ENCODE measurements at places on chromosomes 16 and 17.

- peak; percentile 86 for DNase-seq
These were observed 204.8 kb upstream of the CPHXL start for GRCh38 chr16:75931043-75931442.

DNA sequence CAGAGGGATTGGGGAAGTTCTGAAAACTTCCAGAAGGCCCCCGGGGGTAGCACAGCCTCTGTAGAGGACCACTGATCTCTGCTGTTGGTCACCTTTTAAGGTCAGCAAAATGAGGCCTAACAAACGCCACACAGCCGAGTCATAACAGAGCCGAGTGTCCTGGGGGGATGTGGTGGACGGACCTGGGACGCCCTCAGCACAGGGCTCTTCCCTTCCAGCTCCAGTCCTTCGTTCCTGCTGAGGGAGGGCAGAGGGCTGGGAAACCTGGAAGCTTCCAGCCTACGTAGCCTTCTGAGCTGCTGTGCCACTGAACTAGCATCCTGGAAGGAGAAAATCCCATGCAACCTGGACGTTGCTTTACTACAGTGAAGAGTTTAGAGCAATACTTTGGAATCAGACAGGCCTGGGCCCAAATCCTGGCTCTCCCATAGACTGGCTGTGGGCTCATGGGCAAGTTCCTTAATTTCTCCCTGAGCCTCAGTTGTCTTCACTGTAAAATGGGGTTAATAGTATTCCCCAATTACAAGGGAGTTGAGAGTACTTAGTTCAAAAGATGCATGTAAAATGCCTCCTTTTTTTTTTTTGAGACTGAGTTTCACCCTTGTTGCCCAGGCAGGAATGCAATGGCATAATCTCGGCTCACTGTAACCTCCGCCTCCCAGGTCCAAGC is 34.4 kb upstream of the ZCCHC14 start:
- no peak for DNase-seq

- no peak for DNase-seq
These were observed 2.1 kb upstream of the CAMKK1 start for GRCh38 chr17:3894911-3895343.

GRCh38 chr17:56149266-56150036 is 3.8 kb upstream of the ANKFN1 start:
- DNase-seq, result no peak

- no peak for DNase-seq
These were observed 13.0 kb downstream of the CAMKK1 start for GRCh38 chr17:3879591-3880417.

DNA sequence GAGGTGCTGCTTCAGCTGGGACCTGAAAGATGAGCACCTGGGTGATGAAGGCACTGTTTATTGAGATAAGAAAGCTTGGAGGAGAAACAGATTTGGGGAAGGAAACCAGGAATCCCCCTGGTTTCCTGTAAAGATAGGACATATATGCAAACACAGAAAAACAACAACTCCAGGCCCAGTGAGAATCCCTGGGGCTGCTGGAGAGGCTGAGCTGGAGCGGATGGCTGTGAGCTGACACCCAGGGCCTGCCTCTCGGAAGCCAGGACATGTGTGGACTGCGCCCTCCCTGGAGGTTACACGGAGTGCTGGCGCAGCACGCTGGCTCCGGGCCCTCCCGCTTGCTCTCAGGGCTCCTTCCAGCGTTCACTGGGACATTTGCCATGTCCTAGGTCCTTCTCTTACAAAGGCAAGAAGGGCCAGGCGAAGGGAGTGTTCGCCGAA is 57.5 kb downstream of the CYB5B start:
- peak; percentile 57 for DNase-seq

DNA sequence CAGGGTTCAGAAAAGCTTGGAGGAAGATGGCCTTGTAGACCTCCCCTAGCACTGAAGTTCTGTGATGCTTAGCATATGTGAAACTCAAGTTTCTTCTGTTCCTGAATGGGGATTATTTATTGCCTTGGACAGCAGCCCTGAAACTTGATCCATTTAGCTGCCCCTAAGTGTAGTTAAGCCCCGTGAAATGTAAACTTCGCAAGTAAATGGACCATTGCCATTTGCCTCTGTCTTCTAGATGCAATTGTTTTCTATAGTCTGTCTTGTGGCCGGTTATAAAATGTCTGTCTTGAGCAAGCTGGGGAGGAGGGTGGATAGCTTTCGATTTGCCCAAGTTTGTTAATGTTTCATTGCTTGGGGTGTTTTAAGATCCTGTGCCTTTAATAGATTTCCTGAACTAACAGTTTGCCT is 261.8 kb downstream of the CDH13 start:
- peak; percentile 82 for DNase-seq

DNA sequence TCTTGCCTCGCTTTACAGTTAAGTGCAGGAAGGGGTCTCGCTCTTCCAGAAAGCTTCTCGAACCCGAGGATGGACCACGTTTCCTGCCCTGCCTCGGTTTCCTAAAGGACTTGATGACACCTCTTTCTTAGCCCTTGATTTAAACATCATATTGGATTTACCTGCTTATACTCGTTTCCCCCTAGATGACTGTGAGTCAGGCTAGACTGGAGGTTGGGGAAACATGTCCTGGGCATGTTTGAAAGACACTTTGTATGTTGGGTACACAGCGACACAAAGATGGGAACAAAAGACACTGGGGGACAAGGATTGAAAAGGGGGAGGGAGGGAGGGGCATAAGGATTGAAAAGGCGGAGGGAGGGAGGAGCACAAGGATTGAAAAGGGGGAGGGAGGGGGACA is 30.0 kb downstream of the SDK2 start:
- no peak for DNase-seq

GRCh38 chr17:48037036-48037837 is at the start of gene COPZ2:
TSS of gene COPZ2 (minus strand) at chr17:48037797. CDS start at chr17:48037777, 20 bp downstream.
- DNase-seq, result peak; percentile 51

- DNase-seq, result peak; percentile 6
These were observed 1503.0 kb upstream of the CDH8 start for GRCh38 chr16:63539276-63539675.

DNA sequence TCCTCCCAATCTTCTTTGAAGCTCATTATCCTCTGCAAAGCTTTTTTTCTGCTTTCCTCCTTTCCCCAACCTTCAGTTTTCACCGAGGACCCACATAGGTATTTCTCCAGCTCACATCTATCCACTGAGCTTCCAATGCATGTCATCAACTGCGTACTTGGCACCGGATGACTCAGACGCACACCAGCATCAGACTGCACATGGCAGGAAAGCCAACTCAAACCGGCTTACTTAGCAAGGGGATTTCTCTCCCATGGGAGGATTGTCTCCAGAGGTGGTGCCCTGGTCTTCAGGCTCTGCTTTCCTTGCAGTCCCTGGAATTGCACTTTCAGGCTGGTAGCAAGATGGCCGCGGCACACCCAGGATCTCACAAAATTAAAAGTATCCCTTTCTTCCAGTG is 1.7 kb upstream of the AKTIP start:
- DNase-seq, result peak; percentile 59

- peak; percentile 71 for DNase-seq
These were observed 10.3 kb downstream of the ZNF18 start for GRCh38 chr17:11986942-11987329.

GRCh38 chr17:63991611-63992010 is 6.5 kb upstream of the PRR29 start:
- DNase-seq, result no peak

- DNase-seq, result no peak
These were observed 18.6 kb downstream of the TNFRSF13B start for GRCh38 chr17:16953347-16953746.

DNA sequence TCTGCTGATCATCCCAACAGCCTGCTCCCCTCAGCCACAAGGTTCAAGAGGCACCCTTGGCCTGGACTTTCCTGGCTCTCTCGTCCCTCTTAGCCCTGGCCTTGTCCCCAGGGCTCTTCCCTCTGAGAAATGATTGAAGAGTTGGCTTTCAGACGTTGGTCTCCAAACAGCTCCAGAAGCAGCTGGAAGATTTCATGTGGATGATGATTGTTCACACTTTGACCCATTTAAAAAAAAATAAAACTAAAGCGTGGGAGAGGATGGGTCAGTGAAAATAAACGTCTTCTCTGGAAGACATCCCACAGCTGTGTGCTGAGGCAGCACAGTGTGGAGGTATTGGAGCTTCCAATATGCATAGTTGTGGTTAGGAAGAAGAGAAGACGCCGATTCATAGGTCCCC is 54.7 kb upstream of the CDH11 start:
- DNase-seq, result peak; percentile 95

GRCh38 chr17:19703106-19703827 is 13.1 kb downstream of the SLC47A2 start:
- no peak for DNase-seq

DNA sequence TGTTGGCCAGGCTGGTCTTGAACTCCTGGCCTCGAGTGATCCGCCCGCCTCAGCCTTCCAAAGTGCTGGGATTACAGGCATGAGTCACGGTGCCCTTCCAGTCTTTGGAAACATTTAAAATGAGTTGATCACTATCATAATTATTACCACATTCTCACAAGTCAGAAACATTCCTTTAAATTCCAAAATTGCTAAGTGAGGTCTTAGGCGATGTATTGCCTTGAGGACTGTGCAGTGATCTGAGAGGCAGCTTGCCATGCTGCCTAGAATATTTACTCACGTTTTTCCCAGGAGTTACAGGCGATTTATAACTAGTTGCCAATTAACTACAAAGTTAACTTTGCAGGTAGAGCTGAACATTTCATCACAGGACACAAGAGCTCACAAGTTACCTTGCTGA is 5.7 kb upstream of the ATXN1L start:
- peak; percentile 7 for DNase-seq

GRCh38 chr17:63474586-63475460 is 2.0 kb upstream of the ACE start:
- DNase-seq, result no peak

DNA sequence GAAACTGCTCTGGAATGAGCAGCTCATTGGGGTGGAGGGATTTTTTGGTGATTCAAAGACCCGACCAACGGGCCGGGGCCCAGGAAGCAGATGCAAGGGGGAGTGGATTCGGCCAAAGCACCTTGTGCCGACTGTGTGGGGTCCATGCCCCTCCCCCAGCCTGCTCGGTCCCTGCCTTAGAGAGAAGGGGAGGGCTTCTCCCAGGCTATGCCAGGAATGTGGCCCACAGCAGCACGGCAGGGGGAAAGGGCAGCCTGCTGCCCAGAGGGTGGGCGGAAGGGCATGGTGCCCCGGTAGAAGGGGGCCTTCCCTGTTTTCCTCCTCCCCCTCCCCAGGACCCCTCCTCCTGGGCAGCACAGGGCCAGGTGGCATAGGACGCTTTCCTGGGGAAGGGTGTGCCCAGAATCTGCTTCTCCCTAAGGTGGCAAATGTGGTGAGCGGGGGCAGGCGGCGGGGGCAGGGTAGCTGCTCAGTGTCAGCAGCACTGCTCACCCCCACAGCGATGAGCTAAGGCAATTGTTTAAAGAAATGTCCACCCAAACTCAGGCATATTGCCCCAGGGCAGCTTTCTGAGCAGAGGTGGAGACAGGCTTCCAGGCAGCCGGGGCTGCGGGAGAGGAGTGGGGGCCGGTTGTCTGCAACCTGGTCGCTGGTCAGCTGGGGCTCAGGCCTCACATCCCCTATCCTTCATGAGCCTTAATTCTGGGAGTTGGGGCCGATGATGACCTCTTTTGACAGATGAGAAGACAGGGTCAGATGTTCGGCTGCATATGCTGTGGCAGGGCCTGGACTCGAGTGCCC is 33.9 kb upstream of the MLKL start:
- DNase-seq, result no peak

DNA sequence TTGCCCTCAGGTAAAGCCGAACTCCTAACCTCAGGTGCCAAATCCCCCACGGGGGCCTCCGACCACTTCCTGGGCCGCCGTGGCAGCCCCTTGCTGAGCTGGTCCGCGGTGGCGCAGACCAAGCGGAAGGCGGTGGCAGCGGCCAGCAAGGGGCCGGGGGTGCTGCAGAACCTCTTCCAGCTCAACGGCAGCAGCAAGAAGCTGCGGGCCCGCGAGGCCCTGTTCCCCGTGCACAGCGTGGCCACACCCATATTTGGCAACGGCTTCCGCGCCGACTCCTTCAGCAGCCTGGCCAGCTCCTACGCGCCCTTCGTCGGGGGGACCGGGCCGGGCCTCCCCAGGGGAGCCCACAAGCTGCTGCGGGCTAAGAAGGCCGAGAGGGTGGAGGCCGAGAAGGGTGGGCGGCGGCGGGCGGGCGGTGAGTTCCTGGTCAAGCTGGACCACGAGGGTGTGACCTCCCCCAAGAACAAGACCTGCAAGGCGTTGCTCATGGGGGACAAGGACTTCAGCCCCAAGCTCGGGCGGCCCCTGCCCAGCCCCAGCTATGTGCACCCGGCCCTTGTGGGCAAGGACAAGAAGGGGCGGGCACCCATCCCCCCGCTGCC is 51.6 kb downstream of the ACTG1 start:
- DNase-seq, result no peak

- no peak for DNase-seq
These were observed 398.9 kb downstream of the SHISA9 start for GRCh38 chr16:13300066-13300840.

DNA sequence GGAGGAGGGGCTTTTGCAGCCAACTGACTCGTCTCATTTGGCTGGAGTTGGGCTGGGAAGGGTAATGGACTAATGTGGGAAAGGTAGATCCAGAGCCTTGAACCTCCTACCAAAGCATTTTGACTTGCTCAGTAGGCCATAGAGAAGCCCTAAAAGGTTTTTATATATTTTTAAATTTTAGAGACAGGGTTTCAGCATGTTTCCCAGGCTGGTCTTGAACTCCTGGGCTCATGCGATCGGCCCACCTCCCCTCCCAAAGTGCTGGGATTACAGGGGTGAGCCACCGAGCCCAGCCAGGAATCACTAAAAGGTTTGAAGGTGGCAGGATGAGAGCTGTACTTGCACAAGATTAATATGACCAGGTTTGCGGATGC is 2.0 kb upstream of the PITPNC1 start:
- DNase-seq, result no peak

GRCh38 chr17:199191-199604 is 17.7 kb upstream of the DOC2B start:
- DNase-seq, result peak; percentile 3

DNA sequence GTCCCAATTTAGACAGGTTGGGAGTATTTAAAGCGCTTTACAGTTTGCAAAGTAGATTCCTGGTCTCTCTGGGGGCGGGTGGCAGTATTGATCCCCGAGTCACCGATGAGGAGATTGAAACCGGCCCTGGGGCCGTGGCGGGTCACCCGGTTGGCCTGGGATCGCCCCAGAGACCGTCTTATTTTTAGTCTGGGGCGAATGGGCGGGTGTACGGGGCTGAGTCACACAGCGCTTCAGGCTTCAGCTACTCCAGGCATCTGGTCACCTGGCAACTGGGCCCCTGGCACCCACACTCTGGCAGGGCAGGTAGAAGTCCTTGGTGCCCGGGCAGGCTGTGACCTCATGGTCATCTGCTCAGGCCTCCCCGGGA is 669 bp downstream of the MIEF2 start:
- peak; percentile 30 for DNase-seq

GRCh38 chr17:64472564-64472963 is 23.6 kb downstream of the MILR1 start:
- DNase-seq, result no peak

GRCh38 chr17:72860778-72861177 is 231.7 kb downstream of the SLC39A11 start:
- no peak for DNase-seq

DNA sequence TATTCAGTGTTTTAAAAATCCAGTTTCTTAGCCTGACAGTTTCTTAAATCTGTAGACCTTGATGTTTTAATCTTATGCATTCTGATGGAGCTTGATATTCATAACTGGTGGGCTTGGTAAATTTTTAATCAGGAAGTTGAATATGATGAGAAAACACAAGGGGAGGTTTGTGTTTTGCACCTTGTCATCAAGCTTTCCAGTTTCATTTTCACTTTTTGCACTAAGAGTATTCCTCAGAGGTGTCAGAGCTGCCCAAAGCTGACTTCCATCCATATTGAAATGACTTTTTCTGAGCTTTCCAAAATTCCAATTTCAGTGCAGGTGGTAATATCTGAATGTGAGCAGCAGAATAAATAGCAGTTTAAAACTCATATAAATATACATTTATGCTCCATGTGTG is 555.0 kb upstream of the RBFOX1 start:
- DNase-seq, result no peak
